ENCODE measurements at places on chromosomes 6 and 20. TPM values are rescaled to one million over a fixed set of nuclear protein-coding genes. Genes with fewer than 3 reads are reported as not detected.

The MEI4 gene
- not detected for total RNA-seq

The PAK5 gene
- total RNA-seq: 0.92 TPM

The FLRT3 gene
- total RNA-seq: 2.3 TPM

The GPX5 gene
- not detected for total RNA-seq

The OR2B6 gene
- total RNA-seq: not detected

The CST1 gene
- not detected for total RNA-seq

The PHF20 gene
- total RNA-seq: 96.9 TPM

The STK4 gene
- total RNA-seq: 29.3 TPM

The NT5E gene
- 17.5 TPM for total RNA-seq
